Ovary (tissue), 10 donors: ENCODE measurements at places on chromosomes 2 and 18. TPM values are rescaled to one million over a fixed set of nuclear protein-coding genes. Genes with fewer than 3 reads are reported as not detected.

- no peak for DNase-seq
- H3K27ac ChIP-seq = no peak overlapping the region
- no peaks in the 10 kb centered on the region for H3K36me3 ChIP-seq
- no peaks in the 10 kb centered on the region for H3K27me3 ChIP-seq
- no peaks in the 10 kb centered on the region for H3K4me1 ChIP-seq
Observed at GRCh38 chr2:118812552-118812951, 34.9 kb downstream of the EN1 start.

DNA sequence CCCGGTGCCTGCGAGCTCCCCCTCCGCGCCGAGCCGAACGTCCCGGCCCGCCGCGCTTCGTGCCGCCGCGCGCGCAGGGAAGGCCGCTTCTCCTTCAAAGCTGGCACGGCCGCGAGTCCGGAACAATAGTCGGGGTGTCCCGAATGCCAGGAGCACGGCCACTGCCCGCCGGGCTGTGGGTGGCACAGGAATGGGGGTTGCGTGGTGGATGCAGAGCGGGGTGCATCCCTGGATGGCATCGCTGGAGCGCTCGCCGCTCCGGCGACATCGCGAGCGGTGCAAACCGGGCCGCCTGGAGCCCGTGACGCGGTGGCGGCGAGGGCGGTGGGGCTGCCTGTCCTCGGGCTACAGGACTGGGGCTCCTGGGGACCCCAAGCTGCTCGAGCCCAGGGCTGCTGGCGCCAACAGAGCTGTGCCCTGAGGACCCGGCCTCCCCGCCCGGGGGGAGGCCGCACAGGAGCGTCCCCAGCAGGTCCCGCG is 1.1 kb upstream of the SATB2 start:
- no peak overlapping the region for H3K27ac ChIP-seq
- peaks cover 21% of the 10 kb centered on the region for H3K4me1 ChIP-seq
- H3K4me3 ChIP-seq = peak overlapping the region; percentile 92

DNA sequence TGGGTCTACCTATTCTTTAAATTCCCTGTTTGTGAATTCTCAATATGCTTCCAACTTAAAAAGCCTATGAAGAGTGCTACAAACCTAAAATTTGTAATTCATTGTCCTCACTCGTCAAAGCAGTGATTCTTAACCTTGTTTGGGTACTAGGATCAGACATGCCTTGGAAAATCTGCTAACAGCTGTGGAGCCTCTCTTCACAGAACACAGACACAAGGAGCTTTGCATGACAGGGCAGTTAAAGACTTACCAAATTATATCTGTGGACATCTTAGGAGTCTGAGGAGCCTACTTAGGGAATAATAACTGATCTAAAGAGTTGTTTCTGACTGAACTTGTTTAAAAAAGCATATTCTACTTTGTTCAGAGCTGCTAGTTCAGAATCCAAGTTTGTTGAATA is 38.1 kb downstream of the TMEM87B start:
- H3K27me3 ChIP-seq = no peaks in the 10 kb centered on the region
- H3K4me3 ChIP-seq = no peak overlapping the region
- no peak for DNase-seq

GRCh38 chr18:36078751-36079529 is 11.6 kb upstream of the RPRD1A start:
- no peaks in the 10 kb centered on the region for H3K27me3 ChIP-seq
- DNase-seq = no peak
- no peak overlapping the region for H3K27ac ChIP-seq
- H3K4me3 ChIP-seq = no peak overlapping the region
- H3K4me1 ChIP-seq = no peaks in the 10 kb centered on the region

DNA sequence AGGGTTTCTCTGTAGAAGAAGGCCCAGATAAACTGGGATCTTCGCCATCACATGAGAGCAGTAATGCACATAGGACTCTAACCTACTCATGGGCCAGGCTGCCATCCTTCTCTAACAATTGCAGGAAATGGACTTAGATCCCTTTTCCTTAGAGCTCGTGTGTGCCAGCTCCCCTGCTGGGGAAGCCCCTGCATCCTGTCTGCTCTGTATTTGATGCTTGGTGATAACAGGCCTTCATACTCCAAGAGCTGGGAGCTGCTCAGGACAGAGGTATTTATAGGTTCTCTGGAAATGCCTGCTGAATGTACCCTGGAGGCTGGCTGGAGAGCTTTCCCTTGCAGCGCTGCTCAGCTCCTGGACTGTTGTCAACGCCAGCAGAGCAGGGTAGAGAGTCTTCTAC is 249.6 kb downstream of the MTX2 start:
- DNase-seq = no peak
- H3K27me3 ChIP-seq = no peaks in the 10 kb centered on the region
- H3K27ac ChIP-seq = no peak overlapping the region
- no peaks in the 10 kb centered on the region for H3K4me1 ChIP-seq

DNA sequence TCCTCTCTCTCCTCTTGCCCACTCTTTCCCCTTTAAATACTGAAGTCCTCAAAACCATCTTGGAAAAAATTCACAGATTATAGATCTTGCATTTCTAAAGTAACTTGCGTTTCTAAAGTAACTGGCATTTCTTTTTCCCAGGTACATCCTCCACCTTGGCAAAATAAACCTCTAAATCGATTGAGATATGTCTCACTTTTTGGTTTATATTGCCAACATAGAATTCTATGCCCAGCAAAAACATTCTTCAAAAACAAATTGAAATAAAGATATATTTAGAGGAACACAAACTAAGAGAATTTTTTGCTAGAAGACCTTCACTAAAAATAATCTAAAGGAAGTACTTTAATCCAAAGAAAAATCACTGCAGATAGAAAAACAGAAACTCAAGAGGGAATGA is 122.5 kb upstream of the RBMS1 start:
- H3K4me3 ChIP-seq = no peak overlapping the region
- H3K4me1 ChIP-seq = no peaks in the 10 kb centered on the region
- DNase-seq = no peak
- no peaks in the 10 kb centered on the region for H3K27me3 ChIP-seq
- H3K27ac ChIP-seq = no peak overlapping the region

DNA sequence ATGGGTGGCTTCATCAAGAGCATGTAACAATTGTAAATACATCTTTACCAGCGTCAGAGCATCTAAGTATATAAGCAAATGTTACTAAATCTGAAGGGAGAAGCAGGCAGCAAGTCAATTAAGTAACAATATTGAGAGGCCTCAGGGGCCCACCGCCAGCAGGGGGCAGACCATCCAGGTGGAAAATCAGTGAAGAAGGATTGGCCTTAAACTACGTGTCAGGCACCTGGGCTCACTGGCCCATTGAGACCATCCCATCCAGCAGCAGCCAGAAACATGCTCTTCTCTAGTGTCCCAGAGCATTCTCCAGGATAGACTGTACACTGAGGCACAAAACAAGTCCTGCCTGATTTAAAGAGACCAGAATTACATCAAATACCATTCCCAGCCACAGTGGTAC is 96.2 kb upstream of the SNTG2 start:
- H3K27ac ChIP-seq = no peak overlapping the region
- DNase-seq = no peak
- no peak overlapping the region for H3K4me3 ChIP-seq
- no peaks in the 10 kb centered on the region for H3K4me1 ChIP-seq
- H3K27me3 ChIP-seq = no peaks in the 10 kb centered on the region
- no peaks in the 10 kb centered on the region for H3K36me3 ChIP-seq

DNA sequence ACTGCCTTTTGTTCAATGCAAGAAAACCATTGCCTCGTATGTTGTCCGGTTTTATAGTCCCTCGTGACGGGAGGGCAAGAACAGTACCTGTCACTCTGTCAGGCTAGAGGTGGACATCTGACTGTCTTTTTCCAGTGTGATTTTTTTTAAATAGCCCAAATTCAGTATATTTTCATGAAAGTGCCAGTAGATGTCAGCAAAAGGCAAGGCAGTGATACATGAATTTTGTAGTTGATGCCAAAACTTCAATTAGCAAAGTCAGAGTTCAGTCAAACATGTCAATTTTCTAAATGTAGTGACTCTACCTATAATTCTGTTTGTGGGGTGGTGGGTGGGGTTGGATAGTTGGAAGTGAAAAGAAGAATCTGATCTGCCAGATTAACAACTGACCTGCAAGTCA is 296.0 kb upstream of the MC4R start:
- DNase-seq = no peak
- no peaks in the 10 kb centered on the region for H3K27me3 ChIP-seq
- H3K4me1 ChIP-seq = no peaks in the 10 kb centered on the region

DNA sequence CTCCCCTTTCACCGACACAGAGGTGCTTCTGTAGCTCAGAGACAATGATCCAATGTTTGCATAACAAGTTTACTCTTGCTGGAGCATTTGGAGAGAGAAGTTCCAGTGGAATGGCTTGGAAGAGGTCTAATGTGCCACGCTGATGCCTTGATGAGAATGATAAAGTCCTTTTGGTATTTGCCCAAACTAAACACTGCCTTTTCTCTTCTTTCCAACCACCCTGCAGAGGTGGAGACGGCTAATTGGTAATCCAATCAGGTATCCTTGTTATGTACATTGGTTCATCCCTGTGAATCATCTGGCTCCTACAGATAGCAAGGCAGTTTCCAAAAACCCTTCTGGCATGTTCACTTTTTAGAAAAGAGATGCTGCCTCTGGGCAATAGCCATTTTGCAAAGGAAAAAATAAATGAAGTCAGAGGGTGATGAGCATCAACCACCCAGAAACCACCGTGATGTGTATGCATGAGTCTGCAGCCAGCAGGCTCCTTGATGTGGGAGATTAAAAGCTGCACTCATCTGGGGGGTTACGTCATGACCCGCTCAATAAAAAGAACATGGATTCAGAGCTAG is 40.6 kb downstream of the KIAA2012 start:
- no peaks in the 10 kb centered on the region for H3K36me3 ChIP-seq
- no peak for DNase-seq

DNA sequence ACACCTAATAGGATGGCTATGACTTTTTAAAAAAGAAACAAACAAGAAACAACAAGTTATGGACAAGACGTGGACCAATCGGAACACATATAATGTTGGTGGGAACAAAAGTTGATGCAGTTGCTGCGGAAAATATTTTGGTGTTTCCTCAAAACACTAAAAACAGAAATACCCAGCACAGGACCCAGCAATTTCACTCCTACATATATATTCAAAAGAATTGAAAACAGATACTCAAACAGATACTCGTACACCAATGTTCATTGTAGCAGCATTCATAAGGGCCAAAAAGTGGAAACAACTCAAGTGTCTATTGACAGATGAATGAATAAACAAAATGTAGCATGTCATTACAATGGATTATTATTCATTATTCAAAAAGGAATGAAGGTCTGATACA is 12.1 kb downstream of the CCDC141 start:
- H3K36me3 ChIP-seq = no peaks in the 10 kb centered on the region
- no peak for DNase-seq
- H3K27ac ChIP-seq = no peak overlapping the region
- no peaks in the 10 kb centered on the region for H3K27me3 ChIP-seq

DNA sequence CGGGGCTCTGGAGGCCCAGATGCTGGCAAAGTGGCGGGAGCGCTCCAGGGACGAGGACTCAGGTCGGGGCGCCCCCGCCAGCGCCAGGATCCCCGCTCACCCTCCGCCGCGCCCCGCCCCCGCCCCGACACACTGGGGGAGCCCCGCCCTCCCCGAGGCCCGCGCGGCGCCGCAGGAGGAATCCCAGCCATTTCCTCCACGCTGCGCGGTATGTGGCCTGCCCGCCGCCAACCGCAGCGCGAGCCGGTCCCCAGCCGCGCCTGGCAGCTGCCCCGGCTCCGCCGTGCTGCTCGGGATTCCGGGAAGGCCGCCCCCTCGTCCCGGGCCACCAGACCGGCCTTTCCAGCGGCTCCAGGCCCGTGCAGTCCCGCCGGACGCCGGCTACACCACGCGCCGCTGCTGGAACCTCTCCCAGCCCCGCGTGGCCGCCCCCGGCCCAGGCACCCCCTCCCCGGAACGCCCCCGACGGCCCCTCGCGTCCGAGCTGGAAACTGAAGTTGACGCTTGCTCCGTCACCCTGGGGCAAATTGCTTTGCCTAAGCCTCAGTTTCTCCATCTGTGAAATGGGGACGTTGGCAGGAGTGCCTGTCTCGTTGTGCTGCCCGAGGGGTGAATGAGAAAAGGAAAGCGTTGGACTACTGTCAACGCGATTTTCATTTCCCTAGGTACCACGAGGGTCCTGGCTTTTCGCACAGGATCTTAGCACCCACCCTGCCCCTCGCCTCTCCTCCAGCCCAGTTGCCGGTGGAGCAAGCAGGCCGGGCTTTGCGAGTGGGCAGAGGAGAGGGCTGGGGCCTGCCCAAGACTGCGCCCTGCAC is 53.6 kb downstream of the PKDCC start:
- peak; percentile 73 for DNase-seq
- H3K27ac ChIP-seq = peak overlapping the region; percentile 86
- H3K4me1 ChIP-seq = peaks cover 4% of the 10 kb centered on the region
- H3K27me3 ChIP-seq = no peaks in the 10 kb centered on the region
- H3K4me3 ChIP-seq = peak overlapping the region; percentile 44
- no peaks in the 10 kb centered on the region for H3K36me3 ChIP-seq

- no peaks in the 10 kb centered on the region for H3K36me3 ChIP-seq
- no peaks in the 10 kb centered on the region for H3K27me3 ChIP-seq
- H3K27ac ChIP-seq = no peak overlapping the region
- no peaks in the 10 kb centered on the region for H3K4me1 ChIP-seq
Observed at GRCh38 chr18:22822024-22822423, 111.1 kb upstream of the RBBP8 start.

DNA sequence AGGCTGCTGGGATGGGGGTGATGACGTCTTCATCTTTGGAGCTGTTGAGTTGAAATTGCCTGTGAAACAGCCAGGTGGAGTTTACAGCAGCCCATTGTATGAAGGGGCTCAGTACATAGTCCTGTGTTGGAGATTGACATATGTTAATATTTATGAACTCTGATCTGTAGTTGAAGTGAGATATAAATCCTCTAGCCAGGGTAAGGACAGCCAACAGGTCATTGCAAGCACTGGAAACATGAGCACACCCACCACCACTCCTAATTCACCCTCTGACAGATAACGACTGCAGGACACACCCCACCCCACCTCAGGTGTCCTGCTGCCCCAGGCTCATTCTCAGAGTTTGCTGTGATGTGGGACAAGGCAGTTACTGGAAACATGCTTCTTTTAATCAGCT is 112.4 kb upstream of the TRIB2 start:
- no peak overlapping the region for H3K27ac ChIP-seq
- no peak for DNase-seq
- H3K4me3 ChIP-seq = no peak overlapping the region
- peaks cover 6% of the 10 kb centered on the region for H3K4me1 ChIP-seq
- no peaks in the 10 kb centered on the region for H3K36me3 ChIP-seq

- no peak overlapping the region for H3K27ac ChIP-seq
- H3K4me1 ChIP-seq = peaks cover 4% of the 10 kb centered on the region
- DNase-seq = no peak
- no peak overlapping the region for H3K4me3 ChIP-seq
- H3K27me3 ChIP-seq = no peaks in the 10 kb centered on the region
- no peaks in the 10 kb centered on the region for H3K36me3 ChIP-seq
Observed at GRCh38 chr2:165686800-165687199, 107.2 kb downstream of the GALNT3 start.

The PAIP2B gene
- total RNA-seq = 9.0 TPM

The C2orf80 gene
- total RNA-seq = not detected

The MAP3K19 gene
- 1.5 TPM for total RNA-seq

The NOTO gene
- not detected for total RNA-seq

The CCDC148 gene
- total RNA-seq = 6.6 TPM

The GCKR gene
- 5.1 TPM for total RNA-seq

The ABCG8 gene
- total RNA-seq = not detected

The IL36G gene
- total RNA-seq = not detected

The LRRTM1 gene
- total RNA-seq = 0.46 TPM

The RBBP8 gene
- 12.3 TPM for total RNA-seq
